ENCODE measurements at places on chromosomes 11 and 22.

GRCh38 chr11:133967599-133968238 lies 11.0 kb upstream of the IGSF9B start:
- no peak for DNase-seq

DNA sequence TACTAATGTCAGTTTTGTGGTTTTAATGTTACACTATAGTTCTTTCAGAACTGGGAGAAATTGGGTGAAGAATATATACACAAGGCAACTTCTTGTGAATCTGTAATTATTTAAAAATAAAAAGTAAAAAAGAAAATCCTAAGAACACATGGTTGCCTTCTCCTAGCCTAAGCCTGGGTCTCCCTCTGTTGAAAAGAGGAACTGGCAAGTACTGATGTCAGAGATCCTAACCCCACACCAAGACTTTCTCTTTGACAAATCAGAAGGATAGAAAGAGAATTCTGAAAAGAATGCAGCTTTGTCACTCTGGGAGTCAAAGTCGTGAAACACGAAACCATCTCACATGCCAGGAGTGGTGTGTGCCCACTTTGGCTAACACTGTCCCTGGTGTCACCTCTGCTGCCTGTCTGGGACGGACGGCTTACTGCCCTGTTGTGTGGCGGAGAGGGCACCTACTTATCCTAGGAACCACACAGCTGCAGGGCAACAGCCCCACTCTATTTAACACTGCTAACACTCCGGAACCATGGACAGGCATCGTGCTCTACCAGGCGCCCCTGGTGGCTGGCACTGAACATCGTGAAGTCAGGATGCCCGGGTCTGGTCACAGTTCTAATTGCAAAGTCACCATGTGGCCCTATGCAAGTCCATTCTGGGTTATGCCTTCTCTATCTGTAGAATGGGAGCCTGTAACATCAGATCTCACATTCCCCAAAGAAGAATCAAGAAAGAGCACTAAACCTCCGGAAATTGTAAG lies 108.7 kb upstream of the CD82 start:
- no peak for DNase-seq

DNA sequence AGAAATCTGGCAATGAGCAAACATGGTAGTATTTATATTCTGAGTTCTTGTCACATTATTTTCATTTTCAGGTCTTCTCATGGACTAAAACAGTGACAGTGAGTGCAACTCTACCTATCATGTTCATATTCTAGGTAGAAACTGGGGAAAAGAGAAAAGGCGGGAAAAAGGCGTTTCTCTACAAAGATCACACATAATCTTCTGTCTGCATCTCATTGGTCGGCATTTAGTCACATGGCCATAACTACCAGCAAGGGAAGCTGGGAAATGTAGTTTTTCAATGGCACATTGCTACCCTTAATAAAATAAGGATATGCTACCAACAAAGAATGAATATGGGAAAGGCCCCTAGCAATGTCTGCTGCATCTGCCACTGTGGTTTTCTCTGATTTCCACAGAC lies 57.6 kb upstream of the B3GAT1 start:
- no peak for DNase-seq

DNA sequence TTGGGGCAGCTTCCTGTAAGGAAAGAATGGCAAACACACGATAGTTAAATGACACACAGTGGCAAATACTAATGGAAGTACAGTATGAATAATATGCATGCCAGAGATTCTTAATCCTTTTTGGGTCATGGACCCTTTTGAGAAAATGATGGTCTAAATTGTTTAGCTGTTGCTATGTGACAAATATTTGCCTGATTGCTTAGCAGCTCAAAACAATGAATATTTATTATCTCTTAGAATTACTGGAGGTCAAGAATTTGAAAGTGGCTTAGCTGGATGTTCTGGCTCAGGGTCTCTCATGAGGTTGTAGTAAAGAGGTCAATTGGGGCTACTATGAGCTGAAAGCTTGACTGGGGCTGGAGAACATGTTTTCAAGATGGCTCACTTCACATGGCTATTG lies 69.7 kb downstream of the FANCF start:
- DNase-seq = no peak

- DNase-seq = peak; percentile 40
These were observed 7.8 kb upstream of the MMP3 start for GRCh38 chr11:102850973-102851745.

DNA sequence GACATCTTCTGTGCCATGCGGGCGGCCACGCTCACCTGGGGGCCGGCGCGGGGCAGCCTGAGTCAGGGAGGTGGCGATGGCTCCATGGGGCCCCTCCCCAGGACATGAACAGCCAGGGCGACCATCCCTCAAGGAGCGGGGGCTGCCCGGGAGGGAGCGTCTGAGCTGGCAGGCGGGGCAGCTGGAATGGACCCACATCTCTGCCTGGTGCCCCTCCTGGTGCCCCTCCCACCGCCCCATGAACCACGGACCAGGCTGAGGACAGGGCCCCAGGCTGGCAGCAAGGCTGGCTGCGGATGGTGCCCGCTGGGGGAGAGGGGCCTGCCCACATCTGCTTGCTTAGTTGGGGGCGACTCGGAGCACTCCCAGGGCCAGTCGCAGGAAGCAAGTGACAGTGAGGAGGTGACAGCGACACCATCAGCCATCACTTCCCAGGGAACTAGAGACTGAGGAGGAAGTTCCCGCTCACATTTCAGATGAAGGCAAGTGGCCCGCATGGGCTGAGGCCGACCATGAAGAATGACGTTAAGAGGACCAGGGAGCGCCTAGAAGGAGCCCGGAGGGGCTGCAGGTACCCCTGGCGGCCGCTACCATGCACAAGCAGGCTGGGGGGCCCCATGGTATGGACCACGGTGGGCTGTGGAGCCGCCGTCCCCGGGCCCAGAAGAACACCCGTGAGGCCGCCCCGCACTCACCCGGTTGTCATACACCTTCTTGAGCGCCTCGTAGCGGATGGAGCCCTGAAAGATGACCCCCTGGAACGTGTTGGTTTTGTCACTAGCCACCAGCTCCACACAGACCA lies 37.3 kb downstream of the KIAA0930 start:
- DNase-seq = no peak

DNA sequence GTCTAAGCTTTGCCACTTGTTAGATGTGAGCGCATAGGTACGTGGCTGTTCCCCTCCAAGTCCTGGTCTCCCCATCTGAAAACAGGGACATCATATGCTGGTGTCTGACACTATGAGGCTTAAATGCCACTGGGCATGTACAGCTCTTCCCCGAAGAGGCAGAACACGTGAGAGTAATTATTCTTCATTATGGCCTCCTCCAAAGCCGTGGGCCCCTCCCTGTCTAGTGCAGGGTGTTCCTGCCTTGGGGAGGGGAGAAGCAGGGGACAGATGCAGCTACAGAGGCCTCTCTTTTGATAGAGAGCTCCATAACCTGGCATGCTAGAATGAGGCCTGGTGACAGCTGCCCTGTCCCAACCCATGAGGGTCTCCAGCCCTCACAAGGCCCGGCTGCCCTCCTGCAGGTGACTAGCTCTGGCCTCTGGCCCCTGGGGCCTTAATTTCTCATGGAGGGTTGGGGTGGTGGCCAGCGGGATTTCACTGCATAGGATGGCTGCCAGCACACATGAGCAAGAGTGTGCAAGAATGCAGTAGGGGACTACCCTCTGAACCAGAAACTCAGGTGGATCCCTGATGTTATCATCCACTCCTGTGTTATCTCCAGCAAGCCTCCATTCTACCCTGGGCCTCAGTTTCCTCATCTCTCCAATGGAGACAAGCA lies 334.6 kb downstream of the MN1 start:
- no peak for DNase-seq

- no peak for DNase-seq
These were observed 77.1 kb downstream of the MIAT start for GRCh38 chr22:26734339-26735018.

DNA sequence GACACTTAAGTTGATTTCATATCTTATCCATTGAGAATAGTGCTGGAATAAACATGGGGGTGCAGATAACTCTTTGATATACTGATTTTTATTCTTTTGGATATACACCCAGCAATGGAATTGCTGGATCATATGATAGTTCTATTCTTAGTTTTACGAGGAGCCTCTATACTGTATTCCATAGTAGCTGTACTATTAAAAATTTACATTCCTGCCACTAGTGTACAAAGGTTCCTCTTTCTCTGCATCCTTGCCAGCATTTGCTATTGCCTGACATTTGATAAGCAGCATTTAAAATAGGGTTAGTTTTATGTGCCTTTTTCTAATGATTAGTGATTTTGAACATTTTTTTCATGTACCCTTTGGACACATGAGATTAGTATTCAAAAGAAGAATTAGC lies 554.2 kb downstream of the JRKL start:
- DNase-seq = no peak
